AG10803 (cell line): ENCODE measurements at places on chromosomes 2 and 18.

DNA sequence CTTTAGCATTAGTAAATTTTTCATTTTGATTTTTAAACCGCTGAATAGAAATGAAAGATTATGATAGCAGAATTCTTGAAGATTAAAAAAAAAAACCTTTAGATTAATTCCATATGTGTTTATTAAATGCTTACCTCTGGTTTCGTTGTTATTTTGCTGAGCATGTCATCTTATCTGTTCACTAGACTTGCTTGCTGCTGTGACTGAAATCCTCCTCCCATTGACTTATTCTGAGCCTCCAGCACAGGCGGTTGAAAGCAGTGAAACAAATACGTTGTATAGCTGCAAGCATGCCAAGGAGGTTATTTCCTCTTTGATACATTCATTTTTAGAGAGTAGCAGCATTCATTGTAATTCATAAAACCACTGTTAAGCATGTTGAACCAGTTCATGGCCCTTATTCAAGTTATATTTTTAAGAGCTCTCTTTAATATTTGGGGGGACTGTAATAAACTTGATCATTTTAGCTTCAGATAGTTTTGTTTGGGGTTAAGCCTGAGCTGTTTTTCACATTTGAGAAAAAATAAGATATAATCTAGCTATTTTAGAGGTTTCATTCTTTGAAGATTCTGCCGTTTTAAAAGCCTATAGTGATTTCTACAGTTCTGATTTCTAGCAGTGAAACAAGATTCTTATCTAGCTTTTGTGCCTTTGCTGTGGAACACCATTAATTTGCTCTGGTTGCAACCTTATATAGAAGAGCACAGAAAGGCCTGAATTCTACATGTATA is at the start of gene HTR2B:
Gene HTR2B, minus strand, starts transcription at position 205 of the 731 bp plus-strand sequence. CDS start 1,278 bp downstream, outside the sequence.
- no peak for DNase-seq

DNA sequence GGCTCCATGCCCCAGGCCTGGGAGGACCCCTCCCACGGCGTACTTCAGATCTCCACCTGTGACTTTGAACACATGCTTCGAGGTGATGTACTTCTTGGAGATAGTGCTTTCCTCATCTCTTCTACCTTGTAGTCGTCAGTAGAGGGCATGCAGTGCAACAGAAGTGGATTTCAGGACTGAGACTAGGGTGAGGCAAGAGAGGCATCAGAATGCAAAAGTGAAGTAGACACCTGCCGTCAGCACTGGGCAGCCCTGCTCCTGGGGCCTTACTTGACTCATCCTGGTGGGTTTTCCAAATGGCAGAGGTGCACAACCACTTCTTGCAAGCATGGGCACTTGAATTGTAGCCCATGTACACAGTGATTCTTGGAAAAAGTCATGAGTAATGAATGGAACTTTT is 258.8 kb downstream of the NEDD4L start:
- DNase-seq, result no peak

GRCh38 chr2:223762853-223763252 is 74.5 kb downstream of the AP1S3 start:
- peak; percentile 41 for DNase-seq

- DNase-seq, result no peak
Observed at GRCh38 chr2:119009110-119009509, 67.1 kb downstream of the MARCO start.

GRCh38 chr18:68532328-68532885 is 182.5 kb downstream of the TMX3 start:
- no peak for DNase-seq
